ENCODE measurements at places on chromosomes 3 and 15.

GRCh38 chr15:42456531-42456930, 34.4 kb downstream of the ZNF106 start:
- no peak for DNase-seq

- no peak for DNase-seq
Observed at GRCh38 chr3:123276346-123277006, 74.7 kb downstream of the SEC22A start.

GRCh38 chr15:101608201-101608600, 44.0 kb downstream of the TM2D3 start:
- DNase-seq: no peak

DNA sequence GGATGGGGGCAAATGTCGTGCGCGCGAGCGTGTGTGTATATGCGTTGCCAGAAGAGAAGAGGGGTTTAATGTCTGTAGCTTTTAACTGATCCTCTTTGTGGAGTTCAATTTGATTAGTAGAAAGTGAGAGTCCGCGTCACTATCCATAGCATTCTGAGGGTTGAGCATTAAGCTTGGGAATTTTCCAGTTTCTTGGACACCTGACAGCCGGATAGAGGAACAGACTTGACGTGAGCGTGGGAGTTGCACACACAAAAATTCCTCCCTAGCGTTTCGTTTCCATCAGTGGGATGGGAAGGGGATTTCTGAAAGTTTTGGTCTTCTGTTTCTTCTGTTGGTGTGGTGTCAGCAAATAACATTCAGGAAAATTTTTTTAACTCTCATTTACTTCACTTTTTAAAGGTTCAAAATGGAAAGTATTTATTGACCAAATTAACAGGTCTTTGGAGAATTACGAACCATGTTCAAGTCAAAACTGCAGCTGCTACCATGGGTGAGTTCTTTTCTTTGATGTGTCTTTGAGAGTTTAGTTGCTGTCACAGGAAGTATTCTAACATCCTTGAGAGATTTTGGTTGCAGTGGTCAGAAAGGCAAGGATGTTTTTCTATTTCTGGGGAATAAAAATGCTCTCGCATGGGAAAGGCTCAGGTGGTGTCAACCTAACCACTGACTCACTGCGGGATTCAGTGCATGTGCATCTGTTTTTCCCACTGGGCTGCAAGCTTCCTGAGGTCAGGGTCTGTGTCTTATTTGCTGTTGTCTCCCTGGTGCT, 841 bp downstream of the POGLUT1 start:
- DNase-seq: no peak

GRCh38 chr15:31302029-31302657, 24.5 kb upstream of the KLF13 start:
- DNase-seq: no peak

GRCh38 chr3:176562331-176562730, 635.0 kb downstream of the TBL1XR1 start:
- no peak for DNase-seq

DNA sequence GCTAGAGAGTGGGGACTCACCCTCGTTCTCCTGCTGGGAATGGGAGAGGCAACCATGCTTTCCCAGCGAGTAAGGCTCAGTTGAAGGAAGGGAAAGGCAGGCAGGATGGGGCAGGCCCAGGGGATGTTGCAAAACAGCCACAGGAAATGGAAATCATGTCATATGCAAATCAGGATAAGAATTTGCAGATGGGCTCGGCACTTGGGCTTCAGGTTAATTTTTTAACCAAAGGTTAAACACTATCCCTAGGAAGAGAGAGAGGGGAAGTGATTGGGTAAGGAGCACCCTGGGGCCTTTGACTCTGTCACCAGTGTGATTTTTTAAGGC, 14.6 kb upstream of the PLA2G4E start:
- DNase-seq: no peak

DNA sequence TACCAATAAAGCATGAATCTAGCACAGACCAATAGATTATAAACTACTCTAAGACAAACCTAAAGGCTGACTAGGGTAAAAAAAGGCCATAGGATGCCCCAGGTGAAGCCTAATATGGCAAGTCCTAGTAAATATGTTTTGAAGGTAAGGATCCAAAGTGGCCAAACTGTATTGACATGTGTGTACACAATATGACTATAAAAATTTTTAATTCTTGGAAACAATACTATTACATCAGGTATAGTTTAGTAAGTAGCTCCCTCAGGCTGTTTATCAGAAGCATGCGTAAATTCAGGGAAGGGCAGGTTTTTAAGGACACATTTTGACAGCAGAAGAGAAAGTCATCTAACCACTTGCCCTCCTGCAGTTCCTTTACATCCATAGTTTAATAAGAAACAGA, 18.8 kb downstream of the GNB4 start:
- no peak for DNase-seq

DNA sequence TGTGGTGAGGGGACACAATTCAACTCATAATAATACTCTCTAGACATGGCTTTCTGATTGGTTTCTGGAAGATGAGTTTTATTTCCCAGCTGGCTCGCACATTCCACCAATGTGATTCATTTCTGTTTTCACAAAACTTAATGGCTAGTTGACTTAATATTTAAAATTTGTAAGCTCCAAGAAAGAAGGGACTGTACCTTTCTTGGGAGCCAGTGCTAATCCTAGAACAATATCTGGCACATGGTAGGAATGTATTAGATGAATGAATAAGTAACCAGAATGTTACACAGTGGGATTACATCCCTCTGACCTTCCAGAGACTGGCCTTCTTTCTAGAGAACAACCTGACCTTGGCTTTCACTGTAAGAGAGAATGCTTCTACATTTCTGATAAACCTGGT, 262.8 kb downstream of the RORA start:
- no peak for DNase-seq

- DNase-seq: no peak
Observed at GRCh38 chr15:73754461-73754860, 1.3 kb upstream of the INSYN1 start.

DNA sequence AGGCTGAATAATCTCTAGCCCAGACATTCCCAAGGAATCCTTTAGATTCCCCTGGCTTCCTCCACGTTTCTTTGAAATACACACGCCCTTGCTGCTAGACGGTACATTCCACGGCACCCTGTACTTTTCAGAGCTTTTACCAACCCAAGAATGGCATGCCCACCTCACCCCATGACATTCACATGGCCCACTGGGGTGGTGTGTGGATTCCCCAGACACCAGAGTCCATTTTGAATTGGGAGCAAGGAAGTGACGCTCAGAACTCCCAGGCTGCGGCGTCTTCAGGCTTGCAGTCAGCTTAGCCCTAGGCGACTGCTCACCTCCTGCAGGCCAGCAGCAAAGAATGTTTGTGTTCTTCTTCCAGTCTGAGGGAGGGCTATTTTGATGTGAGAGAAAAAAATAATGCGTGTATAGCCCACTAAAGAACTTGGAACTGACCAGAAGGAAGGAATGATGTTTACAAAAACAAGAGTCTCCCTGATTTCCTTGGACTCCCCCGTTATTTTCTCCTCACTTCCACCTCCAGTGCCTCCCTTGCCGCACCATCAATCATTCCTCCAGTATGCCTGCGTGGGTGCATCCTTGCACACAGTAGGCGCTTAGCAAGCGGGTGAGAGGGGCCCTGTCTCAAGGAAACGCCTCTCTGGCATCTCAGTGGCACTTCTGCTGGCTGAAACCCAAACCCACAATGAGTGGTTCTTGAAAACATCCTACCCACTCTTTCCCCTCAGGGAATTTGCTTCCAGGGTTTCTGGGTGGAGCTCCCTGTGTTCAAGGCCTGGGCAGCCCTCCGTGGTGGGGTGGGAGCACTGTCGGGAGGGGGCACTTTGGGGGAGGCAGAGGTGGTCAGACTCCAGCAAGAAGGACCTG, 59.9 kb downstream of the SMAD6 start:
- DNase-seq: no peak

GRCh38 chr15:56820333-56820732, 87.0 kb upstream of the ZNF280D start:
- no peak for DNase-seq

GRCh38 chr15:65796610-65797078, 4.6 kb upstream of the DENND4A start:
- DNase-seq: no peak

GRCh38 chr3:111967068-111967467, 11.8 kb upstream of the ABHD10 start:
- no peak for DNase-seq

GRCh38 chr3:100836661-100837060, 127.4 kb downstream of the TFG start:
- no peak for DNase-seq

GRCh38 chr3:50133283-50133615, 21.9 kb upstream of the SEMA3F start:
- DNase-seq: no peak

- DNase-seq: no peak
Observed at GRCh38 chr3:123776071-123776782, 107.9 kb downstream of the MYLK start.

DNA sequence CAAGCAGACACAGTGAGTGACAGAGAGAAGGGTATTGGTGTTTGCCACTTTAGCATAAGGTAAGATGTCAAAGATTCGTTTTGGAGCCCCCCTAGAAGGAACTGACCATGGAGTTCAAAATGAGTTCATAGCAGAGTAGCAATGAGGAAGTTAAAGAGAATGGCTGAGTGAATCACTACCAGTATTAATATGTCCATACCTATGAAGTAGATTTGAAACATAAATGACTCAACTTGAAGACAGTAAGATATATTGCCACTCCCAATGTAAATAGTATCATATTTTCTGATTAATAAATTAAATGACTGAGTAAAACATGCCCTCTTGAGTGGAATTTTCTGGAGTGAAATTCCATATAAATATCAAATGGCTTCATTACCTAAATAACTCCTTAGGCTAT, 675.1 kb downstream of the NLGN1 start:
- no peak for DNase-seq

- no peak for DNase-seq
Observed at GRCh38 chr3:187403768-187404288, 35.6 kb downstream of the RTP4 start.

DNA sequence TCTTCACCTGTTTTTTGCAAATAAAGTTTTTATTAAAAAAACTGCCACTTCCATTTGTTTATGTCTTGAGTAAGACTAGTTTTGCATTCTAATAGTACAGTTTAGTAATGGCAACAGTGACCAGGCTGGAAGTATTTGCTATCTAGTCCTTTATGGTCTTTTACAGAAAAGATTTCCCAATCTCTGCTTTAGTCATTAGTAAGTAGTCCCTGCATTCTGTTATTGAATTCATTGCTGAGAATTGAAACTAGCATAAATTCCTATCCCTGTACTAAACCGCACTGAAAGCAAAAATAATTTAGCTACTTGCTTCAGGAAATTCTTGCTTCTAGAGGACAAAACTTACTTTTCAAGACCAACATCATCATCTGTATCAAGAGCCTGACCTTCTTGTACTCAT, 46.2 kb downstream of the CNTN6 start:
- no peak for DNase-seq

DNA sequence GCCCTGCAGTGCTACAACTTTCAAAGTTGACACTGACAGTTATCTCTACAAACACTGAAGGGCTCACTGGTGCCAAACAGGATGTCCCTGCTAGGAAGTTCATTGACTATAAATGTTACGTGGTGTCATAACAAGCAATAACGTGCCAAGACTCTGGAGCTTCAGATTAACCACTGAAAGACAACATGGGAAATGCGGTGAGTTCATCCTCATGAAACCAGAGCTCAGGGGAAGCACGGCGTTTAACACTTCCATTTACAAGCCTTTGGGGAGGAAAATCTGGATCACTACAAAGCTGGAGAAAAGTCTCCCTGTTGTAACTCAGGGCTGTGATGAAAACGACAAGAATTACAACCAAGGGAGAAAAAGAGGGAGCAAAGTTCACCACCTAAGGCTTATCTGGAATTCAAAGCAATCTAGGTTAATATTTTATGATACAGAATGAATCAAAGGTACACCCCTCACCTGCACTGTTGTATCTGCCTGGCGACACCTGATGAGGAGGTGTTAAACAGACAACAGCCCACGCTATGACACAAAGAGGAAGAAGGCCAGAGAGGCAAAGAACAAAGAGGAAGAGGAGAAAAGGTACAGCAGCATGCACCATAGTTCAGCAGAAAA, 27.0 kb downstream of the SHQ1 start:
- DNase-seq: peak; percentile 12

- DNase-seq: no peak
Observed at GRCh38 chr3:195597229-195597628, 13.5 kb upstream of the APOD start.

DNA sequence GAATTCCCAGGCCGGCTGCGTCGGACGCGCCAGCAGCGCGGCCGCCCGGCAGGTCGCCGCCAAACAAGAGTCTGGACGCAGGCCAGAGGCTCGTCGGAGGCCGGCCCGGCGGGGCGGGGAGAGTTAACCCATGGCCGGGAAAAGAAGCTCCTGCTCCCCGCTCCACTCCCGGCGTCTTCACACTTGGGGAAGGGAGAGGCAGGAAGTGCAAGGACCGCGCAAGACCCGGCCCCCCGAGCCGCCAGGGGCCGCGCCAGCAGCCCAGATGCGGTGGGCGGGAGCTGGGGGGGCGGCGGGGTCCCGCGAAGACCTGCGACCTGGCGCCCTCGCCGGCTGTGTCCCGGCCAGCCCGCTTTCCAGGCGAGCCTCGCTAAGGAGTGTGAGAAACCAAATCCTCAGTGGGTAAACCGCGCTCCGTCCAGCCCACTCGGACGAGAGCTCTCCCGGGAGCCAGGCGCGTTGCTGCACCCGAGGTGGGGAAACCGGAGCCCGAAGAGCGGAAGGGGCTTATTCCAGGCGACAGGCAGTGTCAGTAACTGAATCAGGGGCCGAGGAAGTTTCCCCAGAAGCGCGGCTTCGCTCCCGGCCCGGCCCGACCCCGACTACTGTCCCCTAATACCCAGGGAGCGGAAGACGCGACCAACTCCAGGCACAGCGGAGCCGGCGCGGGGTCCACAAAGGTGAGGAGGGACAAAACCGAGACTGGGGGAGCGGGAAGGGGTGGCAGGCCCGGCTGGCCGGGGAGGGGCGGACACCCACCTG, 721 bp downstream of the ADAMTS7 start:
- no peak for DNase-seq

DNA sequence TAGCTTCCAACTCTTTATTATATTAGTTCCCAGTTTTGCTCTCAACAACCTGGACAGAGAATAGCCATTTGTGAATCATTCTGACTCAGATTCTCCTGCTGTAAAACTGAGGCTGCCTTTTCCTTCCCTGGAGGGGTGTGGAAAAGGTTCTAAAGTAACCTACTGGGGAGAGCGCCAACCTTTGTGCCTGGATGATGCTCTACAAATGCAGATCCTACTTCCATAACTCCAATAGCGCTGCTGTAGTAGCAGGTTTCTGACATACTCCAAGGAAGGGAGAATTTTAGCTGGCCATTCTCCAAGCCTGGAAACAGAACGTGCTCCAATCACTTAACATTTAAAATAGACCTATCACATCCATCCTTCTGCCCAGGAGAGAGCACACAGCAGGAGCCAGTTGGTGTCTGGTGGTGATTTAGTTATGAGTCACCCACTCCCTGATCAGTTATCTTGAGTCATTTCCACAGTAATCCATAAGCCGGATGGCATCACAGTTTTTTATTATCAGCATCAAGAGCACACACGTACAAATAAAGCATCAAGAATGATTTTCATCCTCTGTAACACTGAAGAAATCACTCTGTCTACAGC, 38.3 kb downstream of the MYH15 start:
- no peak for DNase-seq

GRCh38 chr15:42721016-42721415, 15.9 kb downstream of the CDAN1 start:
- DNase-seq: no peak

GRCh38 chr3:165903885-165904630, 66.8 kb upstream of the BCHE start:
- DNase-seq: no peak

Measured in CD4-positive, alpha-beta T cell treated with Interleukin-1 beta for 1 hour (primary cell).